WERI-Rb-1 (cell line): ENCODE measurements at places on chromosomes 12 and 14.
A peak's percentile ranks its signal among the peaks of the same experiment; 100 is the strongest.

DNA sequence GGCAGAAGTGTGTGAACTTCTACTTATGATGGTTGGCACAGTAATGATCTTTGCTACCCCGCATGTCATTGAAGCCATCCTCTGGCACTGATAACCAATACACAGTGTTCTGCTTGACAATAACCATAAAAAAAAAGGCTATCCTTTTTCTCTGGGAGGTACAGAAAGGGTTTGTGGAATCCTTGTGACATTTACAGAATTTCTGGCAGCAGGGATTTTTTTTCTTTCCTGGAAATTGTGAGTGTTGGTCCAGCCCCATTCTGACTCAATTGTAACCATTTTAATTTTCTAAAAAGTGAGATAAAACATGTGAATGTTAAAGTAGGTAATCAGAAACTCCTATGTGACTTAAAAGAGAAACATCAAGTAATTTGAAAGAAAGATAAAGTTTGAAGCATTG, 943.8 kb downstream of the TMTC2 start:
- DNase-seq, result no peak

DNA sequence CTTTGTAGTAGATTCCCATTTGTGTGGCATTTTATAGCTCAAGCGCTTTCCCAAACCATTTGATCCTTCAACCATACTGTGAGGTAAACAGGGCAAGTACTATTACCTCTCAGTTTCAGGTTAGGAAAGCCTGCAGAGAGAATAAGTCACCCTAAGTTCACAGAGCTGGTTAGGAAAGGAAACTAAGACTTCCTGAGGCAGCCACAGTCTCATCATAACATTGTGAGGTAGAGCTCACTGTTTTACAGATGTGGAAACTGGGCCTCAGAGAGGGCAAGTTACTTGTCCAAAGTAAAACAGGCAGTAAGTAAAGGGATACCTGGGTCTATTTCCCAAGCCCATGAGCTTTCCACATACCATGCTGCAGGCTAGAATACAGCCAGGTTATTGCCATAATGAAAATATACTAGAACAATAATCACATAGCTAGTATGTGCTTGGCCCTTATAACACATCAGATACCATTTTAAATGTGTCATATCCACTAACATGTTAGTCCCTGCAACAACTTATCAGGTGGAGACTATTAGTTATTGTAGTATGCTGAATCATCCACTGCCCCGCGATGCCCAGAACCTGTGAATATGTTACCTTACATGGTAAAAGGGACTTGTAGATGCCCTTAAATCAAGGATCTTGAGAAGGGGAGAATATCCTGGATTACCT, 150.9 kb upstream of the GRIP1 start:
- no peak for DNase-seq

DNA sequence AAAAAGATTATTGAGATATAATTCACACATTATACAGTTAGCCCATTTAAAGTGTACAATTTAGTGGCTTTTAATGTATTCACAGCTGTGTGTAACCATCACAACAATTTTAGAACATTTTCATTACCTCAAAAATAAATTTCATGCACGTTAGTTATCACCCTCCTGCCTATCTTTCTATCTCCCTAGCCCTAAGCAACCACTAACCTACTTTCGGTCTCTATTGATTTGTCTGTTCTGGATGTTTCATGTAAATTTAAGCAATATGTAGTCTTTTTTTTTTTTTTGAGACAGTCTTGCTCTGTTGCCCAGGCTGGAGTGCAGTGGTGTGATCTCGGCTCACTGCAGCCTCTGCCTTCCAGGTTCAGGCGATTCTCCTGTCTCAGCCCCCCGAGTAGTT, 439.4 kb downstream of the PCNX1 start:
- no peak for DNase-seq

DNA sequence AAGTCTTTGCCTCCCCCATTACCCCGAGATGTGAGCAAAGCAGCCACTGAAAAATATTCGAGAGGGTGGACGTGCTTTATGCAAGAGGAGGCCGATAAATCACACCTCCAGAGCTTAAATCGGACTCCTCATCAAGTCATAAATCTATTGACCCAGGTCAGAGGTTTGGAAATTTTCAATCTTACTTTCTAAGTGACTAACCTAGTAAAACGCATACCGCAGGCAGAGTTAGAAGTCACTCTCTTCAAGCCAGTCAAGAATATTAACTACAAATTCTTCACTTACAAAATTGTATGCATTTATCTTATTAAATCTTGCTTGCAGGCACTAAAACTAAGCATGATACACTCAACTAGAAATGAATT, 34.9 kb downstream of the GPHB5 start:
- no peak for DNase-seq

- DNase-seq, result peak; percentile 25
These were observed 17.2 kb downstream of the IFT81 start for GRCh38 chr12:110141389-110141788.

- DNase-seq, result no peak
These were observed 359.3 kb downstream of the ADGRD1 start for GRCh38 chr12:131312793-131313545.

DNA sequence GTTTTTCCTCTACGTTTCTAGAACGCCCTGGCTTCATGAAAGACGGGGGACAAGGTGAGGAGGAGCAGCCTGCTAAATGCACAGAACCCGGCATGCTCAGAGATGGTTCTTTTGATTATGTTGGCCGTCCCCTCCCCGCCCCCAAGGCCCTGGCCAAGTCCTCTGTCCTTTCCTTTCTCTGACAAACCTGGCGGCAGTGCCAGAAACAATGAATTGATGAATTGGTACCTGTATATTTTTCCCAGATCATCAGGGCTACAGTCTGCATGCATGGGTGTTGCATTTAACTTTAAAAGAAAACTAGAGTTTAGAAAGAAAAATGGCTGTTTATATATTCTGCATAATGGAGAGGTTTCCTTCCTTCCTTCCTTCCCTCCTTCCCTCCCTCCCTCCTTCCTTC, 29.0 kb downstream of the GPRC5D start:
- no peak for DNase-seq

DNA sequence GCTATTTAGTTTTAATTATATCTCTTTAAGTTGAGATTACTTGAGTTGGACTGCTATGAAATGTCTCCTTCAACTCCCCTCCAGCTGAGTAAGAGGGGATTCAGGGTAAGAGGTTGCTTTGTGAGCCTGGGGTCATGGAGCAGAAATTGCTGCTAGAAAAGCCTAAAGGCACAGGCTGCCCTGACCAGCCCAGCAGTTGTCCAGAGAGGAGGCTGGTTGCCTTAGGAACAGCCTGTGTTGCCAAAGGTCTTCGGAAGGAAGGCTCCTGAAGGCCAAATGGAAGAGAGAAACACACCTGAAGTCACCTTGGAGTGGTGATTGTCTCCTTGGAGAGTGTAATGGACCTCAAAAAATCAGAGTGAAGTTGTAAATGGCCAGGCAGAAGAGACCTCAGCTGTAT, 235.5 kb upstream of the PDE3A start:
- DNase-seq, result no peak

- peak; percentile 13 for DNase-seq
These were observed 146.8 kb upstream of the LRIG3 start for GRCh38 chr12:59067083-59067482.

GRCh38 chr12:91902860-91903683, 242.6 kb downstream of the BTG1 start:
- no peak for DNase-seq

DNA sequence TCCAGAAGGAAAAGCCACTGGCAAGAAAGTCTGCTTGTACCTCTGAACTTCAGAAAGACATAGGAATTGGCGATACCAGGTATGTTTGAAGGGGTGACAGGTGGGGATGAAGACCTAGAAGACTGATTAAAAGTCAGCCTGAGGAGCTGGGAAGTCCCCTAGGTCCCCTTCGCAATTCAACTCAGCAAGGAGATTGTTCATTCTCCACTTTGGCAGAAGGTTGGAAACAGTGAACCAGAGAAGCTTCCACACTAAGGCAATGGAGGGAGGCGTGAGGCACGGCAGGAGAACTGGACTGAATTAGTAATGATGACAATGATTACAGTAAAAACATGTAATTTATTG, 240.3 kb upstream of the TMPO start:
- DNase-seq, result no peak

DNA sequence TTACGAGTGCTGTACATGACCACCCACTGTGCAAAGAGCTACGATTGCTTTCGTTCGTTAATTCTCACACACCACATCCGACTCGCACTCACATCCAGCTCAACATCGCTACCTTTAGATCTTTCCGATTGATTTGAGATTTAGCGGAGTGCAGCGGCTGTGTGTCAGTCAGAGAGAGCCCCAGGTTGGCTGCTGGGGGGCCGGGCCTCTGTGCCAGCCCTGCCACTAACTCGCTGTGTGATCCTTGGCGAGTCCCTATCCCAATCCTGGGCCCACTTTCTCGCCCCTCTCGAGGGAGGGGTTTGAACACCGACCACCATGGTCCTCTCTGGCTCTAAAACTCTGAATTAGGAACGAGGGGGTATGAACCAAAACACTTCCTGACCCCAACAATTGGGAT, 8.6 kb downstream of the DLK1 start:
- no peak for DNase-seq

DNA sequence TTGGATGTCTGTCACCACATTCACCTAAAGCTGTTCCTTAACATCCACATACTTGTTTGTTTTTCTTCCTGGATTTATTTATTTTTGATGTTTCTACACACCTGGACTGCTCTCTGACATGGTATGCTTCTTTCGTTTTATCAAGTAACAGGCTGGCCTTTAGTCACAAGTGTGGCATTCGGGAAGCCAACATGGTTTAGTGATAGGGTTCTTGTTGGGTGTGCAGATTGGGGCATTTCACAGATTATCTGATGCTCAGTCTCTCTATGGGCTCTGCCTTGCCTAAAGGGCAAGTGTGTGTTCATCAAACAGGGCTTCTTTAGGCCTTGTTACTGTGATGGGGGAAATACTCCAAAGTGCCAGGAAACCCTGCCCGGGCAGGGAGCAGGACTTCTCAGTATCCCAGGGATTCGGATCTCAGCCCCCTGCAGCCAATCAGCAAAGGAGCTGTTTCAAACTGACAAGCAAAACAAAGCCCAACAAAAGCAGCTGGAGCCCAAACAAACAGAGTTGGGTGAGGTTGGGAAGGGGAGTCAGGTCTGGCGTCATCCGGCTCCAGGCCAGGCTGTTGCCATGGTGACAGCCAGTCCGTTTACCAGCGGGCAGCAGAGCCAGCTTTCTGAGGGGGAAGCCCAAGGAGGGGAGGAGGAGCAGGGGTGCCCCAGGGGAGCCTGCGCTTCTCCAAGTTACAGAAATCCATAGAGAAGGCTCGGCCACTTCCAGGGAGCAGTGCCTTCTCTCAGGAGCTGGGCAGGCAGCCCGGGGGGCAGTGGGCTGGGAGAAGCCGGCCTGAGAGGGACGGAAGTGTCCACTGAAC, 31.9 kb downstream of the FOS start:
- DNase-seq, result no peak
